Lung microvascular endothelial cell (primary cell): ENCODE measurements at places on chromosomes 4 and X. TPM values are rescaled to one million over a fixed set of nuclear protein-coding genes. Genes with fewer than 3 reads are reported as not detected.

KCTD8 gene
- 0.20 and 0.22 TPM in 2 replicates for total RNA-seq

LEF1 gene
- total RNA-seq, result 0.20 TPM in 1 of 2 replicates, not detected in the other

CXCL8 gene
- total RNA-seq, result 43.4 and 90.9 TPM in 2 replicates

USP17L11 gene
- not detected in 2 replicates for total RNA-seq

PALLD gene
- total RNA-seq, result 8.1 and 13.7 TPM in 2 replicates

ADH6 gene
- not detected in 2 replicates for total RNA-seq

TMEM144 gene
- total RNA-seq, result 2.4 and 5.8 TPM in 2 replicates

GLRA3 gene
- not detected in 2 replicates for total RNA-seq

CFI gene
- 26.4 and 38.7 TPM in 2 replicates for total RNA-seq

HTN1 gene
- total RNA-seq, result 0.44 TPM in 1 of 2 replicates, not detected in the other

ADAMTS3 gene
- 0.40 and 0.65 TPM in 2 replicates for total RNA-seq

DNA sequence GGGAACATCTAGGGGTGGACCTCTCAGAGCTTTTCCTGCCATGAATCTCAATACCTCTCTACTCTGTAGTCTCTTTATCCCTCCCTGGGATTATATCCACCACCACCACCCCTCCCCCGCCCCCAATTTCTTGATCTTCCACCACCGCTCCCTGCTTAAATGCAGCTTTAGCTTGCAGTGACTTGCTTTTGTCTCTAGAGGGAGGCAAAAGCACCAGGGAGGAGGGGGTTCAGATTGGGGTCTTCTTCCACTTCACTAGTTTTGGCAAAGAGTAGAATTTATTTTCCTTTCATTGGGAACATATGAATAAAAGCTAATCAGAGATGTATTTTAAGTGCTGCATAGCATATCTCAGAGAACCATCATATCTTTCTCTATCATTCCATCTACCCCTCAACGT lies 5.5 kb downstream of the ARHGAP36 start:
- no peak for DNase-seq

- DNase-seq, result no peak
Observed at GRCh38 chrX:24657671-24658386, 10.7 kb upstream of the PCYT1B start.

DNA sequence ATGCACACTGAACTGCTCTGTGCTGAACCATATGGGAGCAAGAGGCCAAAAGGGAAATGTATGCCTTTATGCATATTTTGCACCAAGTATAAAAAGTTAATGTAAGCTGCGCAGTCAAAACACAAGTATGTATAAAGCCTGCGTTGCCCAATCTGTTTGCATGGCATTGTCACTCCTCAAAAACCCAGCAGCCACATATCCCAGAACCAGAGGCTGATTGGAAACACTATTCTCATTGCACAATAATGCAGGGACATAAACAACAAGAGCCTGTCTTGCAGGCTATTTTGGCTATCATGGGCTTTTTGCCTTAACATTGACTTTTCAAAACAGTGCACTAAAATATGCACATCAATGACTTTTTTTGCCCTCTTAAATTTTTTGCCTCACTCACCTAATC lies 5.1 kb upstream of the ASB9 start:
- no peak for DNase-seq

DNA sequence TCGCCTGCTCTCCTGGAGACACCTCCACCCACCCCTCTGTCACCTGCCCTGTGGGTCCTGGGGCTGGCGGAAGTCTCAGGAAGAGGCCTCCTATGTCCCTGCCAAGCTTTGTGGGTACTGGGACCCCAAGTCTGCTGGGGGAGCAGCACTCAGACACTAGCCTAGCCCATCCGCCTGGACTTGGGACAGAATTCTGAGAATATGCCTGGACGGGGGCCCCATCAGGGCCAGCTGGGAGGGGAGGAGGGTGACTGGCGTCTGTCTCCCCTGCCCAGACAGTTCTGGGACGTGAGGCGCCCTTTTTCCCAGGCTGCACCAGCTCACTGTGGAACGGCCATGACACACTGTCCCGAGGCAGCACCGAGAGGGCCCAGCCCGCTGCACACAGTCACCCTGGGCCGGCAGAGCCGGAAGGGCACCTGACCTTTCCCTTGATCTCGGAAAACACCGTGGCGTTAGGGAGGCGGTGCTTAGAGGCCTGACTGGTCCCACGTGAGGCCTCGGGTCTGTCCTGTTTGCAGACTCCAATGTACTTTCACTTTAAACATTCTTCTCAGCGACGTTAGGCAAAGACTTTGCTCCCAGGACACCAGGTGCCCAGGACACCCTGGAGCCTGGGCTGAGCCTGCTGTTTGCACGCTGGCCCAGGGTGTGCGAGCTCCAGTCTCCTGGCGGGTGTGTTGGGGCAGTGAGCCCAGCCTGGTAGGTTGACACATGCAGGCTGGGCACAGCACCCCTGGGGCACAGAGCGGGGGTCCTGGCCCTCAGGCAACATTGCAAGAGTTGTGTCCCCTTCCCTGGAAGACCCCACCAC lies 700 bp downstream of the SLC26A1 start:
- DNase-seq, result peak; percentile 96

- DNase-seq, result no peak
Observed at GRCh38 chr4:1374706-1375045, 27.7 kb downstream of the UVSSA start.

- no peak for DNase-seq
Observed at GRCh38 chr4:153877898-153878297, 89.0 kb upstream of the SFRP2 start.

DNA sequence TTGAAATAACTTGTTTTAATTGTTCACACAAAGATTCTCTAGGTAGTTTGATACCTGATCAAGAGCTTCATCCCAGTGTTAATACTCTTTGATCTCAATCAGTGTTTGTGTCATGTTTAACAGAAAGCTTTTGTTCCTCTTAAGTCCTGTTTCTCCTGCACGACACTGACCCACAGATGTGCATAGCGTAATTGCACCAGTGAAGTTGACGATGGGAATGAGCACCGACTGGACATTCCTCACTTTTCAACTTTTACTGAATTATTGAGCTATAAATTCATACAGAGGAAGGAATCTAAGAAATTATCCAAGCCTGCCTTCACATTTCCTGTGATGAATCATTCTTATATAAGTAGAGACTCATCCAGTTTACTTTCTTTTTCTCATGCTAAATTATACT lies 878.7 kb upstream of the TENM3 start:
- no peak for DNase-seq

DNA sequence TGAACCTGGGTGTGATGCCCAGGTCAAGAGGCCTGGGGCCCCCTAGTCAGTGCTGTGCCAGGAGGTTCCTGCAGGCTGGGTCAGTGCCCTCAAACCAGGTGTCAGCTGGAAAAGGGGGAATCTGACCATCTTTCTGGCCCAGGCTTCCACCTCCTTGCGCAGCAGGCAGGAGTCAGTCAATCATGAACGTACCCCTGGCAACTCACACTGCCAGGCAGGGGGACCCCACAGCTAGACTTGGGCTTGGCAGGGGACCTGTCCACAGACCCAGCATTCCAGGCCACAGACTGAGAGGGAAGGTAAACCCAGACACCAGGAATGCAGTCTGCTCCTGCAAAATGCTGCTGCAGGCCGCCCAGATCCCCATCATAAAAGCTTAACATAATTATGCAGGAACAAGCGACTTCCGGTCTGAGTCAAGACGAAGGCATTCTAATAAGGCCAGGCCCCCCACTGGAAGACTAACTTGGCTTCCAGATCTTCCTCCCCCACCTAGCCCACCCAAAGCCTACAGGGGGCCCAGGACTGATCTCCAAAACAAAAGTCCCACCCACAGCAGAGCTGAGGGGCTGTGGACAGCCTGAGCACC lies 156.3 kb downstream of the BCOR start:
- DNase-seq, result peak; percentile 5

DNA sequence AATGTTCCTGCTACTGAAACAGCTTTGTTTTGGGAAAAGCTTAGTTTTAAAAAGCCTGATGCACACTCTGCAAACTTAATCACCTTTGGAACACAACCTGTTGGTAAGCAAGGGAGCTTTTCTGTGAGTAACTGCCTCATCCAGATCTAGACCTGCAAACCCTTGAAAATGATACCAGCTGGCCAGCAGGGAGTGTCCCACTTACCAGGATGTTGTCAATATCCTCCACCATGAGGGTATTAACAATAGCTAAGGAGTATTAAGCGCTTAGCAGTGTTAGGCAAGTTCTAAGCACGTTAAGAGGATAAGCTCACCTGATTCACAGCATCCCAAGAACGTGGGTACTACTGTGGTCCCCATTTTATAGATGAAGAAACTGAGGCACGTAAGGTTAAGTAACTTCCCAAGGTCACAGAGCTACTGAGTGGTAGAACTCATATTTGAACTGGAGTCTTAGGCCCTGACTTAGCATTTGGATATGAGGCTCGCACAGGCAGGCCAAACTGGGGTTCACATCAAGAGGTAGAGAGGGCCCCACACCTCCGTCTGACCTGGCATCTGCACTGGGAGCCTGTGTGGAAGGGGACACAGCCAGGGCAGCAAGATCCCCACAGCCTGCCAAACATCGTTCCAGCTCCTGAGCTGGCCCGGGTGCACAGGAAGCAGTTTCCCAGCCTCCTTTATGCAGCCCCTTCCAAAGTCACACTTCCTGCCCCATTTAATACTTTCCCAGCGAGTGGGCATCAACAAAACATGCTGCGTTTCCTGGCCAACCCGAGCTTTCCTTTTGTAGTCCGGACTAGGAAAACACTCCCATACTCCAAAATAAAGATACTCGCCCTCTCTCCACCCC lies 32.7 kb downstream of the IRF2 start:
- peak; percentile 69 for DNase-seq

GRCh38 chr4:170269950-170270349 lies 180.2 kb upstream of the AADAT start:
- no peak for DNase-seq

- no peak for DNase-seq
Observed at GRCh38 chr4:141587897-141588296, 48.5 kb upstream of the IL15 start.

DNA sequence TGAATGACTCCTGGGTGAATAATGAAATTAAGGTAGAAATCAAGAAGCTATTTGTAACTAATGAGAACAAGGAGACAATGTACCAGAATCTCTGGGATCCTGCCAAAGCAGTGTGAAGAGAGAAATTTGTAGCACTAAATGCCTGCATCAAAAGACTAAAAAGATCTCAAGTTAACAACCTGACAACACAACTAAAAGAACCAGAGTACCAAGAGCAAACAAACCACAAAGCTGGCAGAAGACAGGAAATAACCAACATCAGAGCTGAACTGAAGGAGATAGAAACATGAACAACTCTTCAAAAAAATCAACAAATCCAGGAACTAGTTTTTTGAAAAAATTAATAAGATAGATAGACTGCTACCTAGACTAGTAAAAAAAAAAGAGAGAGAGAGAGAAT lies 8.4 kb downstream of the CFAP299 start:
- DNase-seq, result no peak

- no peak for DNase-seq
Observed at GRCh38 chr4:129532573-129532972, 436.6 kb downstream of the C4orf33 start.

- DNase-seq, result no peak
Observed at GRCh38 chrX:44927398-44927797, 54.4 kb downstream of the KDM6A start.

GRCh38 chr4:128468123-128468989 lies 180.7 kb upstream of the PGRMC2 start:
- DNase-seq, result peak; percentile 95

DNA sequence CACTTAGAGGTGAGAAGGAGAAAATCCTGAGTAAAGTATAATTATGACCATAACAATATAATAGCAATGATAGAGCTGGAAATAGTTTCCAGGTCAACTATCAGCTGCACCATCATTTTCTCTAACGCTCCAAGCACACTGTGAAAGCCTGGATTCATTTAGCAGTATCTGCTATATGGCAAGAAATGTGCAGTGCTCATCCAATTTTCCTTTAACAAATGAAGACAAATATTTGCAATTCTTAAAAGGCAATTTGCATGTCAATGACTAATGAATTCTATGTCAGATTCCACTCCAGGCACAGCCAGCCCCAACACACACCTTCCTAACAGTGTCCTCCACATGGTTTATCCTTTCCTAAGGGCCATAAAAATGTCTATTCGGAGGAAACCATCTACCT lies 12.7 kb downstream of the PRSS12 start:
- DNase-seq, result no peak

DNA sequence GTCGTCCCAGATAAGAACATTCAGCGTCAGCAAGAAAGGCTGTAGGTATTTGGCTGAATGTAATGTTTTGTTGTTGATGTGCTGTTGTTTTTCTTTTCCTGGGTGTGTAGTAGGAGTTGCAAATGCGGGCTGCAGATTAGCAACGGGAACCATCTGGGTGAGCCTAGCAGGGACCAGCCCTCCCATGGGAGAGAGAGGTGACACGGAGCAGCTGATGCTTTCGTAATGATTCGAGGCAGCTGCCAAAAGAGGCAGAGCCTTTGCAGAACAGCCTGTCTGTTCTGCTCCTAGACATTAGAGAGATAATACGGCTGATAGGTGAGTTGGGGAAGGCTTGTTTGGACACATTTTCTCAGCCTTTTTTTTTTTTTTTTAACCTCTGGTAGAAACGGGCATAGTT lies 25.3 kb downstream of the ARSF start:
- no peak for DNase-seq

DNA sequence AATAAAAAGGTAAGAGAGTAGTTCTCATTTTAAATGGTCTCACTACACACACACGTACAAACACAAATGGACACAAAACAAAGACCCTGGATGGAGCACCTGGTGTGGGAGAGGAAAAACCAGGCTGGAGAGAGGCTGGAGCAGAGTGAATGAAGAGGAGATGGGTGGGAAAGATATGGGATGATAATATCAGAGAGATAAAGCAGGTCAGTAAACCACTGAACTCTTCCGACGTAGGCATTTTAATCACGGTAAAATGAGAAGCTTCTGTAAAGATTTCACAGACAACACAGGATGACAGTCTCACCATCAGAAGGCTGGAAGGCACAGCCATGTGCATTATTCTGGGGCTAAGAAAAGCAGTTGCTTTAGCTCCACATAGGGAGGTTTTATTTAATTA lies 532.8 kb downstream of the KCNIP4 start:
- no peak for DNase-seq

DNA sequence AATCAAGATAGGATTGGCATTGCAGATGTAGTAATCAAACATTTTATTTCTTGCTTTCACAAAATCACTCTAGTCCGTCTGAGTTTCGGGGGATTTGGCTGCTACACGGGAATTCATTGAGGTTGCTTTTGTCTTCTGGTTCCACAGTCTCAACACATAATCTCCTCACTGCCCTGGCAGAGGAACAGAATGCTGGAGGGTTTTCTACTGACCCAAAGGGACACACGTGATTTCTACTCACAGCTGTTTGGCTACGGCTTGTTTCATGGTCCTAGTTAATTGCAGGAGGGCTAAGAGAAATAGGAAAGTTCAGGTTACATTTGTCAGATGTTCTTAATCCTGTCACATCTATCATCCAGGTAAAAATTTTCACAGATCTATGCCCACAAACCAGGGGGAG lies 1811.6 kb downstream of the ARAP2 start:
- no peak for DNase-seq

DNA sequence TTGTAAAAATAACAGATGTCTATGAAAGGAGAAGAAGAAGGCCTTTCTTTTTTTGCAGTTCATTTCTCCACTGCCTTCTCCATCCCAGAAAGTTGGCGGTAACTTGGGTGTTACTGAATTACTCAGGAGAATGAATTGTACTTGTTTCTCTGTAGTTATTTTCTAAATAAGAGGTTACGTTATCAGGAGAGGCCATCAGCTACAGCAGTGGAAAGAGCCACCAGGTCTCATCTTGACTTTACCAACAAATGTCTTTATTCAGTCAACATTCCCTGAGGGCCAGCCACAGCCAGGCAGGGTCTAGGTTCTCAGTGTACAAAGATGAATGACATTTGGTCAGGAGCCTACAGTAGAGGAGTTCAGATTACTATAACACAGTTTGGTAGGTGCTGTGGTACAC lies 8.1 kb downstream of the HADH start:
- DNase-seq, result no peak
